ENCODE measurements at places on chromosomes 5 and 9. TPM values are rescaled to one million over a fixed set of nuclear protein-coding genes. Genes with fewer than 3 reads are reported as not detected.

OCLN gene
- 148 TPM for total RNA-seq

TMEM215 gene
- total RNA-seq = not detected

CNTLN gene
- total RNA-seq = 1.4 TPM

NMUR2 gene
- total RNA-seq = not detected
